ENCODE measurements at places on chromosomes 5 and 9.

GRCh38 chr5:63081402-63081801, 502.8 kb downstream of the LRRC70 start:
- no peak for DNase-seq

GRCh38 chr5:172493906-172494305, 39.6 kb upstream of the SH3PXD2B start:
- DNase-seq: no peak

DNA sequence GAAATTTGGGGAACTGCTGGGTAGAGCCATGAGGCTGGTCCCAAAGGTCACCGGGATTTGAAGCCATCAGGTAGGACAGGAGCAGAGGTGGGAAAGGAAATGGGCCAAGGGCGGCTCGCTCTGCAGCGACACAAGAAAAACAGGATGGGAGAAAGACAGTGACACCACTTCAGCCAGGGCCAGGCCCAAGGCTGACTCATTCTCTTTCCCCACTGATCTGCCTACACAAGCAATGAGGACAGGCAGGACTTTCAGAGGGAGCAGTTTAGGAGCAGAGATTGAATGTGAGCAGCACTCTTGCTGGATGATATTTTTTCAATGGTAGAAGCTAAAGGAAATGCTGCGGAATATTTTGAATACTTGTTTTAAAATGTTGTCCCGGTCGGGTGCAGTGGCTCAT, 3.5 kb downstream of the RUFY1 start:
- no peak for DNase-seq

- no peak for DNase-seq
These were observed 114.5 kb downstream of the FGF1 start for GRCh38 chr5:142571371-142571770.

GRCh38 chr9:114122136-114123027, 23.3 kb upstream of the KIF12 start:
- DNase-seq: no peak

GRCh38 chr5:74288448-74289108, 351.9 kb downstream of the ENC1 start:
- no peak for DNase-seq

GRCh38 chr5:107486489-107486888, 184.2 kb downstream of the EFNA5 start:
- DNase-seq: no peak

- no peak for DNase-seq
These were observed 59.7 kb downstream of the GPR21 start for GRCh38 chr9:123093141-123093540.

DNA sequence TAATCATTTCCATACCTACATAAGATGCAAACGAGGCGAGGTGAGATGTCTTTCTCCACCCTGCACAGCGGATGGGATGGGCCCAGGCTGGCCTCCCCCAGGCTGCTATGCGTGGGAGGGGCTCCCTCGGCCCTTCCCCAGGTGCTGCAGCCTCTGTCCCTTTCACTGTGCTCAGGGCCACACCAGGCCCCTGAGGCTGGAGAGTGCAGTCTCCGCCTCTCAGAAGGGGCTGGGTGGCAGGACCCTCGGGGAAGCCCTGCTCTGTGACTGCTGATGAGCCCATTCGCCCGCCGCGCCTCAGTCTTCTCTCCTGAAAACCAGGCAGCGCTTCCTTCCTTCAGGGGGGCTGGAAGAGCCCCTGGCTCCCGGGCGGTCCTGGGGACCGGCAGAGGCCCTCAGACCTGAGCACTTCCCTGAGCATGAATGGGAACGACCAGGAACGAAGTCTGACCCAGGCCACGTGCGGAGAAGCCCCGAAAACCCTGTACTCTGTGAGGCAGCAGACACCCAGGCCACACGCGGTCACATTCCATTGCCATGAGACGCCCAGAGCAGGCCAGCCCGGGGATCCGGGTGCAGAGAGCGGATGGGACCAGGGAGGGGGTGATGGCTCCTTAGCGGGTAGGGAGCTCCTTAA, 21.9 kb upstream of the NOTCH1 start:
- DNase-seq: no peak

Measured in DMS79 (cell line).